NCI-H1436 (cell line): ENCODE measurements at places on chromosomes 12 and 14.

GRCh38 chr12:63814146-63814772, 30.2 kb upstream of the SRGAP1 start:
- DNase-seq = no peak

DNA sequence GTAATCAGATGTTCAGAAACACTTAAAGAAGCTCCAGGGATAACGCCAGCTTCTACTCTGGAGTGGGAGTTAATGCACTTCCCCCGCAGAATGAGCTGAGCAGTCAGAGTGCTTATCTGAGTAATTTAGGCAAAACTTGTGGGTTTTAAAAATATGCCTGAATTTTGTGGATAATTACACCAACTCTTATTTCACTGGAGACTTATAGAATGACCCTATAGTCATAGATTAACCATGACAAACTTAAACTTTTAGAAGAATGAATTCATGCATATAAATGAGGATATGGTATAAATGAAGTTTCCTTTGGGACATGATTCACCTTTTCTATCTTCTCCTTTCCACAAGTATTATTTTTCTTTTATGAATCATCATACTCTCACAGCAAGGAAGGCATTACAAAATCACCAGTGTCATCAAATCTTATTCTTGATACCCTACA, 241.1 kb upstream of the FBXO33 start:
- no peak for DNase-seq

GRCh38 chr14:52977798-52978197, 26.9 kb upstream of the FERMT2 start:
- no peak for DNase-seq

DNA sequence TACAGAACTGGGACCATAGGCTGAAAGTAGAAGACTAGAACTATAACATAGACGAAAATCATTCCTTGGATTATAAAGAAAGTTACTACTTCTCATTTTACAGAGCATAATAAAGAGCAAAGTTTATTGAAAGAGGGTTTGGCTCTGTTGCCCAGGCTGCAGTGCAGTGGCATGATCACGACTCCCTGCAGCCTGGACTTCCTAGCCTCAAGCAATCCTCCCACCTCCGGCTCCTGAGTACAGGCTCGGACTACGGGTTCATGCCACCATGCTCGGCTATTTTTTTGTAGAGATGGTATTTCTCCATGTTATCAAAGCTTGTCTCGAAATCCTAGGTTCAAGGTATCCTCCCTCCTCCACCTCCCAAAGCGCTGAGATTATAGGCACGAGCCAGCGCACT, 190.1 kb upstream of the FOXG1 start:
- DNase-seq = no peak

- DNase-seq = no peak
Observed at GRCh38 chr14:64265222-64265621, 28.9 kb downstream of the ESR2 start.

GRCh38 chr12:120472521-120472920, 3.0 kb upstream of the SRSF9 start:
- no peak for DNase-seq

DNA sequence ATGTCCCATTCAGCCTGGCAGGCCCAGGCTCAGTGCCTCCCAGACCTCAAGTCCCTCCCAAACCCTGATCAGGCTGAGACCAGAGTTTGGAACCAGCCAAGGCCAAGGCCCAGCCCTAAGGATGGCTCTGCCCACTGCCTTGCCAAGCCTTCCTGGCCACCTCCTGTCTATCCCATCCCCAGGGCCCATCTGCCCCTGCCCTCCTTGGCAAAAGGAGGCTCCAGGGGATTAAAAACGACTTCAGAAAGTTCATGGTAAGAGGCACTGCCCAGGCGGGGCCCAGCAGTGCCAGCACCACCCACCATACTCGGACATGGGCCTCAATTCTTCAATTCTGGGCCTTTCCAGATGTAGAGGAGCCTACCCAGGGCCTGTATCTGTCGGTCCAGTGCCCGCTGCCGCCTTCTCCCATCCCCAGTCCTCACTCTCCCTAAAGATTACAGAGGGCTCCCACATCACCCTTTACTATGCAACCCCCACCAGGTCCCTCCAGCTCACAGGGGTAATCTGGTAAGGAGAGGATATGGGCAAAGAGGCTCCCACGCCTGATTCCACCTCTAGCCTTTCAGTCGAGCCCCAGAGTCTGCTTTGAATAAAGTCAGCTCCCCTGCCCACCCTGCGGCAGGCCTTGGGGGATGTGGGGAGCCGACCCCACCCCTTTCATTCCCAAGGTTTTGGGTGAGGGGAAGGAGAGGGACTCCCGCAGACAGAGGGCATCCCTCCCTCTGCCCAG, 932 bp downstream of the ADCY6 start:
- DNase-seq = no peak

GRCh38 chr12:105325117-105325516, 5.4 kb upstream of the C12orf75 start:
- DNase-seq = no peak

- peak; percentile 75 for DNase-seq
Observed at GRCh38 chr14:104677512-104678332, 11.7 kb upstream of the INF2 start.

- no peak for DNase-seq
Observed at GRCh38 chr12:107012736-107013425, 25.9 kb upstream of the MTERF2 start.

GRCh38 chr12:115343601-115344000, 659.6 kb upstream of the TBX3 start:
- no peak for DNase-seq

- no peak for DNase-seq
Observed at GRCh38 chr12:54352891-54353874, 11.1 kb downstream of the GPR84 start.

GRCh38 chr12:130462558-130463274, 125.0 kb downstream of the PIWIL1 start:
- no peak for DNase-seq

DNA sequence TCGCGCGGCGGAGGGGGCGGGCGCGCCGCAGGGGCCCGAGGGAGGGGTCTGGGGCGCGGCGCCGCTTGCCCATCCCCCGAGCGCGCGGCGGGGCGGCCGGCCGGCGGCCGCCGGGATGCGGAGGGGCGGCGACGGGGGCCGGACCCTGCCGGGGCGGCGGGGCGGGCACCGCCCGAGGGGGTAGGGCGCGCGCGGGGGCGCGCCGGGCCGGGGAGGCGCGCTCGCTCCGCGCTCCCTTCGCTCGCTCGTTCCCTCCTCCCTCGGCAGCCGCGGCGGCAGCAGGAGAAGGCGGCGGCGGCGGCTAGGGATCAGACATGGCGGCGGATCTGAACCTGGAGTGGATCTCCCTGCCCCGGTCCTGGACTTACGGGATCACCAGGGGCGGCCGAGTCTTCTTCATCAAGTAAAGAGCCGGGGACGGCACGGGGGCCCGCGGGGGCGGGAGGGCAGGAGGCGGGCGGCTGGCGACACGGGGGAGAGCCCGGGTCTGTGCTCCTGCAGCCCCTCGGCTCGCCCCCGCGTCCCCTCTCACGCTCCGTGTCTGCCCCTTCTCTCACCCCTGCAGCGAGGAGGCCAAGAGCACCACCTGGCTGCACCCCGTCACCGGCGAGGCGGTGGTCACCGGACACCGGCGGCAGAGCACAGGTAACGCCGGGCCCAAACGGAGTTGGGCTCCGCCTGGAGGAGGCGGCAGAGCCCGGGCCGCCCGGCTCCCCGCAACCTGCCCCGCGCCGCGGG, at the start of gene PLEKHA5:
Gene PLEKHA5, plus strand, starts transcription at position 248 of the 738 bp plus-strand sequence. Its CDS starts 67 bp downstream, at position 315.
- peak; percentile 73 for DNase-seq

DNA sequence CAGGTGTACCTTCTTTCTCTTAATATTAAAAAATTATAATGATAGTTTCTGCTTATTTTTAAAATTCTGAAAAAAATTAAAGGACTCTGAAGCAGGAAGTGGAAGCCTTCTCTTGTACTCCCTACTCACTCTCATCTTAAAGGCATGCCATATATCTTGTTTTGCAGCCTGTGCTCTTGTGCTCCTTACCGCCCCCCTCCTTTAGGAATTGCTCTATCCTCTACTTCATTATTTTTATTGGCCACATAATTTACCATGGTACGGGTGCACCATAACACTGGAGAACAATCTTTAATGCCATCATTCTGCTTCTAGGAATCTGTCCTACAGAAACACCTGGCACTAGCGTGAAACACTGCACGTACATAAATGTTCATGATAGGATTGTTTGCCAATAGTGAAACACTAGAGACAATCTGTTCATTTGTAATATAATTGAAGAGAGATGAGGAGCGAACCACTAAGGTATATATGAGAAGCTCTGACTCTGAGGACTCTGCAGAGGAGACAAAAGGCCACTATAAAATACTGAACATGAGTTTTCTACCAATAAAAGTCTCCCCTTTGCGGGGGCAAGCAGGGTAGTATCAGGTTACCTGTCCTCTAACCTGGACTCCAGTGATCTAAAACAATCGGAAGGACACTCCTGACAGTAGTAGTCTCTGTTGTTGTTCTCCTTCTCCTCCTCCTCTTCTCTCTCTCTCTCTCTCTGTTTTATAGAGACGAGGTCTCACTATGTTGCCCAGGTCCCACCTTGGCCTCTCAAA, 6.3 kb upstream of the NYNRIN start:
- DNase-seq = peak; percentile 23

DNA sequence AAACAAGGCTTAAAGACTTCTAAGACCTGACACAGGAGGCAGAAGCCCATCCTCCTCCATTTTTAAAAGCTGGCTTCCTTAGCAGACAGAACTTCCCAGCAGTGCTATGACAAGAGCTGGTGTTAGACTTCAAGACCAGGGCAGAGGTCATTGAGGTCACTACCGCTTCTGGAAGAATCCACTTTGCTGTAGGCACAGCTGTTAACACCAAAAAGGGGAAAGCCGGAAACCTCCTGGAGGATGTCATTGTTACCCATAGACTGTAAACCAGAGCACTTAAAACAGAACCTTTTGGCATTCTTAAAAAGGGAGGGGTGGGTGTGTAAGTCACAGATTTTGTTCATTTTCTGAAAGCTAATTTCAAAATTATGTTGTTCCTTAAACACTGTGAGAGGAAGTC, 445.7 kb downstream of the TMTC2 start:
- DNase-seq = no peak

GRCh38 chr12:18419311-18419710, 158.0 kb downstream of the PIK3C2G start:
- DNase-seq = no peak

DNA sequence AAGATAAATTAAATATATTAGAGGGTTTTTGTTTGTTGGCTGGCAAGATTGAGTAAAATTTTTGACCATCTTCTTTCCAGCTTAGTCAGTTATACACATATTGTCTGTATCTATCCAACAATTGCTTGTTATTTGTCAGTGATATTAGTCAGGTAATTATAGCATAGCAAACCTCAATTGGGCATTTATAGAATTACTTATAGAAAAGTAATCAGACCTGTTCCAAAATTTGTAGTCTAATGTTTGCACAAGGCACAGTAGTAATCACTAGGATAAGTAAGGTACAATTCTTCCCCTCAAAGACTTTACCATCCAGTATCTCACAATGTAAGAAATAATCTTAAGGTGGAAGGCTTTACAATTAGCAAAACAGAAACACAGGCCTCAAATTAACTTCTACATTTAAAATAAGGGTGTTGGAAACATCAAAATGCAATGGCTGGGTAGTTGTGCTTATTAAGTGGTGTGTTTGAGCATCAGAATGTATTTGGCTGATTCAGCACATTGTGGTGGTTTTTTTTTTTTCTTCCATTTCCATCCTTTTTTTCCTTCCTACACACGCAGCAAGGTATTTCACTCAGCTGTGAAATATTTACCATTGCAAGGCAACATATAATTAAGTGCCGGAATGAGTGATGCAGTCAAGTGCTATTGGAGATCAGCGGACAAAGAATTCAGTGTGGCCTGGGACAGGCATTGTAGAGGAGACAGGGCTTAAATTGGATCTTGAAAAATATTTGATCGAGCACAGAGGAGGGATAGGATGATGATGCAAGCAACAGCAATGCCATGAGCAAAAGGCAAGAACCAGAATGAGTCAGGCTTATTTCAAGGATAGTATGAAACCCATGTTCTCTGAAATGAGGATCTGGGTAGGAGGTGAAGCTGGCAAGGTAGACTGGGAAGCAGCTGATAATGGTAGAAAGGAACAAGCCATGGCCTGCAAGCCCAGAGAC, 178.2 kb downstream of the AKAP6 start:
- DNase-seq = no peak

GRCh38 chr12:120698665-120699064, 11.6 kb upstream of the UNC119B start:
- DNase-seq = no peak

DNA sequence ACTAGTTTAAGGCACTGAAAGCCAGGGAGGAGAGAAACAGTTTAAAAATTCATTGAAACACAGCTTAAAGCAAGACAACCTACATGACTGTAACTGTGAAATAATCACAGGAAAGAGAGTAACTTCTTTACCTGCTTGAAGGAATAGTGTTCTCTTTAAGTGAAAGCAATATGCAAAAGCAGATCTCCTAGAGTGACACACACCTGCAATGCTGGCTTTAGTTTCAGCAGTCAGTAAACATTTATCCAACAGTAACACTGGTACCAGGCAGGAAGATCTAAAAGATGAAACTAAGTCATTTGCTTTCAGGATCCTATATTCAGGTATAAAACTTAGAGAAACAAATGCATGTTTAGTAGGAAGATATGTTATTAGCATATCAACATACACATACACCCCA, 85.3 kb upstream of the PPM1H start:
- DNase-seq = no peak

- peak; percentile 35 for DNase-seq
Observed at GRCh38 chr12:46269429-46270241, 792 bp upstream of the SLC38A1 start.

- DNase-seq = no peak
Observed at GRCh38 chr12:117227000-117227653, 36.9 kb upstream of the FBXO21 start.

DNA sequence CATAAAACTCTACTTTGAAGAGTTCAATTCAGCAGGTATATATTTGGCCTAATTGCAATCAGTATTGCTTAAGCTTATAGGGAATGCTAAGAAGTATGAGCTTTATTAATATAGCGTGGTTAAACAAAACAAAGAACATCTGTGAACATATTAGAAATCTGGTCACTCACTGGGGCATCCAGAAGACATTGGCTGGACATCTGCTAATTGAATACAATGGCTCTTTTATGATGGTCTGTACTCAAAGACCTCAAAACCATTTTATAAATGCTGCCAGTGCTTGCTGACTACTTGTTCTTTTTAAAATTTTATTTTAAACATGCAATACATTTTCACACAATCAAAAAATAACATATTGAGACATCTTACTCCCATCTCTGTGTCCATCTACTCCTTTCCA, 173.0 kb downstream of the STXBP6 start:
- DNase-seq = no peak

DNA sequence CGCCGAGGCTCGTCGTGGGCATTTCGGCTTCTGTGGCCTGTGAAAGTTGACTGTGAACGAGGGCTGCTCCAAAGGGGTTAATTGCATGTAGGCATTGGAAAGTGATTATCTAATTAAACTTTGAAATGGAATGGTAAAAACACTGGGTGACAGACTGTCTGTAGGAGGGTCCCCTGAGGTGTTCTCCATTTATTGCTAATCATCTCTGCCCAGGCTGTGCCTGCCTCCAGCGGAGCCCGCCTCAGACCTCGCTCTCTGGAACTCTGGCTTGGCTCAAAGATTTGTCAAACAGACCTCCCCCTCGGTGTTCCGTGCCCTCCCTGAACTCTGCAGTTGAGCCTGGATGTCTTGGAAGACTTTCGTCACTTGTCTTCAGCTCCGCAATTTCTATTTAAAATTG, 50.2 kb upstream of the VRK1 start:
- DNase-seq = no peak
